ENCODE measurements at places on chromosomes 3 and 15.
A peak's percentile ranks its signal among the peaks of the same experiment; 100 is the strongest.

DNA sequence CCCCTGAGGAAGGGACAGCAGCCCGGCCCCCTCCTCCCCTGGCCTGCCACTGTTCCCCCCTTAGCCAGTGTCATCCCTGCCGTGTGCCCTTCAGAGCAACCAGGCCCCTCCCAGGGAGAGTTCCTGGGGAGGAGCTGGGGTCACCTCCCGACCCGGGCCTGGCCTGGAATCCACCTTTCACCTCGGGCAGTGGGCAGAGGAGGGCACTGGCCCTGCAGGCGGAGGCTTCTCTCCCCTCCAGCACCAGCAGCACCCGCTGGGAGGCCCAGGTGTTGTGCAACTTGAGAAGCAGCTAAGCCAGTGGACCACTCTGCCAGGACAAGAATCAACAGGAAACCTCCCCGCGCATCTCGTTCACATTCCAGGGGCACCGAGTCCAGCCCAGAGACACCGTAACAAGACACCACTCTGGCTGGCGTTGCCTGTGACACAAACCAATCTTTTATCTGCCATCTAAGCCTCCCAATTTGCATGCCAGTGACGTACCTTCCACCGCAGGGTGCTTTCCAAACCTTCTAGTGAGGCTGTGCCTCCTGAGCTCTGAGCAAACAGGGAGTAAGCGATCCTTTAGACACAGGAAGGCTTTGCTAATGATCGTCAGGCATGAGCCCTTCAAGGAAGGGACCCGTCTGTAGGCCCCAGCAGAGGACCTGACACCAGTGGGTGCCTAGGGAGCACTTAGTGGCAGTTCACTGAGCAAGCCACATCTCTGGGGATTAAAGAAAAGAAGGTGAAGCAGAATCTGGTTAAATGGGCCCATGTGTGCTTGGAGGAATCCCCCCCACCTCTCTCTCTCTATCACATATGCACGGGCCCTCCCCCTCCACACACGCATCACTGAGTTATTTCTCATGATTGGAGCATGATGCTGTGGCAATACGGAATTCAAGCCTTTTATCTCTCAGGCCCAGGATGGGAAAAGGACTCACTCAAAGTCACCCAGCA, 98.9 kb upstream of the TLE3 start:
- no peak for DNase-seq

DNA sequence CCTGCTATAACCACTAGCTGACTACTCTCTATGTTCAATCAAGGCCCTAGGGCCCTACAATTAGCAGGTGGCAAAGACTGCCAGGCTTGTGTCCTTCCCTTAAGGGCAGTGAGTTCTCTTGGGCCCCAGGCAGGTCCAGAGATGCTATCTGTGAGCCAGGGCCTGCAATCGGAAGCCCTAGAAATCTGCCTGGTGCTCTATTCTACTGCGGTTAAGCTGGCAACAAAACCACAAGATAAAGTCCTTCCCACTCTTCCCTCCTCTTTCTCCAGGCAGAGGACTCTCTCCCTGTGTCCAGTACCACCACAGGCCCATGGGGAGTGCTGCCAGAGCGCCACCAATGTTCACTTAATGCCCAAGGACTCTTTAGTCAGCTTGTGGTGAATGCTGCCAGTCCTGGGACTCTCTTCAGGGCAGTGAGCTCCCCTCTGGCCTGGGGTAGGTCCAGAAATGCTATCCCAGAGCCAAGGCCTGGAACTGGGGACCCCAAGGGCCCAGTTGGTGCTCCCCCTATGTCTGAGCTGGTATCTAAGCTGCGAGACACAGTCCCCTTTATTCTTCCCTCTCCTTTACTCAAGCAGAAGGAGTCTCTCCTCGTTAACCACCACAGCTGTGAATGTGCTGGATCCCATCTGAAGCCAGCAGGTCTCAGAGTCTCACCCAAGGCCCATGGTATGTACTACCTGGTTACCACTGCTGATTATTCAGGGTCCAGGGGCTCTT, 34.7 kb downstream of the XXYLT1 start:
- DNase-seq = no peak

DNA sequence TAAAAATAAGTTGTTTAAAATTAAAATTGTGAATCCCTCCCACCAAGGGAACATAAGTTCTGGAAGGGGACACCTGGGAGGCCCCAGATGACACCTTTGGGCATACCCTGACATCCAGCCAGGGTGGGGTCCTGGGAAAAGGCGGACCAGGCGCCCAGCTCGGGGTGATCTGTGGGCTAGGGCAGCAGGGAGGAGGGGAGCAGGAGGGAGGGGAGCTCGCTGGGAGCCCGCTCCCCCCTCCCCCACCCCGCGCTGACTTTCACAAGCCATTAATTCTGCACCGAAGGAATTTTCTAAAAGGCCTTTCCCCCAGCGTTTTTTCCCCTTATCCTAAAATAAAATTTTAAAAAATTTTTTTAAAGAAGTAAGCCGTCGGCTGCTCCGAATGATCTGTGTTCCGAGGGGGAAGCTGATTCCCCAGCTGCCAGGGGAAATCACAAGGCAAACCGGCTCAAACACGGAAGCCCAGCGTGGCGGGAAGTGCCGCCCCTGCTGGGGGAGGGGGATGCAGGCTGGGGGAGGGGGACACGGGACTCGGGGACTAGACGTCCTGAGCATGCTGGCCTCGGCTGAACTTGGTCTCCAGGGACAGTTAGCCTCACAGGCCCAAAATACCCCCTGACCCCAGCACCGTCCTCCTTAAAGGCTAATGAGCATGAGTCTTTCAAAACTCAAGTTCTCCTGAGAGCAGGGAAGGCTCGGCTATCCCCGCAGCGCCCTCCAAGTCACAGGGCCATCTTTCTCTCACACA, 13.9 kb downstream of the PLXND1 start:
- no peak for DNase-seq

GRCh38 chr15:67807141-67807540, 18.2 kb upstream of the SKOR1 start:
- no peak for DNase-seq

DNA sequence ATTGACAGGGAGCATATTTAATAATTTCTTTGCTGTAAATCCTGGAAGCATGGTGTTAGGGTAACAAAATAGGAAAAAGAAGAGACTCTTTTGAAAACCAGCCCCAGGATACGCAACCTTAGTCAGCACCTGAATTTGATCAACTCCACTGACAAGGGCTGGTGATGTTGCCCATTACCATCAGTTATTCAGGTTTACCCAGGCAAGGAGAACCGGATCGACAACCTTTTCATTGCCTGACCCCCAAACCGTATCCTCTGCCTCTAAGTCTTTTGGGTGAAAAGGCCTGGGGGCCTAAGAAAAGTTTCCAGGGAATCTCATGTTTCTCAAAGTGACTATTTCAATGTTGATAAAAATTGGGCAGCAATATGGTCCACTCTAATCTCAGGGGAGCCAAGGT, 313.3 kb downstream of the KBTBD8 start:
- no peak for DNase-seq

- no peak for DNase-seq
Observed at GRCh38 chr3:185210621-185211142, 43.2 kb downstream of the EHHADH start.

DNA sequence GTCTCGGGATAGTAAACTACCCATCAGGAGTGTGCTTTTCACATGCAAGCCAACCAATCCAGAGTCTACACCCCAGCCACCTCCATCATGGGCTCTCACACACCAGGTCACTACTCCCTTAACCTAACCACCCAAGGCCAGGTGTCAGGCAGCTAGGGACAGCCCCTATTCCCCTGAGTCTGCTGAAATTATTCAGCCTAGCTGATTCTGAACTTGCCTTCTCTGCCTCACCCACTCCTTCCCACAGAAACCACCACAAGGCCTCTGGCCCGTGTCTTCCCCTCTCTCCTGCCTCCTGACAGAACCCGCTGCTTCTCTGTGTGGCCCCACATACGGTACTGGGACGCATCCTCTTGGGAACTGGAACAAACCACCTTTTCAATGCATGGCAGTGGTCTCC, 82.1 kb downstream of the PCSK6 start:
- DNase-seq = no peak

GRCh38 chr3:79810092-79810491, 42.3 kb upstream of the ROBO1 start:
- DNase-seq = no peak

GRCh38 chr15:72809329-72809728, 25.8 kb upstream of the ADPGK start:
- DNase-seq = no peak

GRCh38 chr15:40252438-40253166, 13.7 kb downstream of the PAK6 start:
- DNase-seq = peak; percentile 59

- DNase-seq = no peak
Observed at GRCh38 chr15:67143646-67144045, 78.2 kb downstream of the SMAD3 start.

GRCh38 chr3:44987332-44987731, 11.3 kb downstream of the EXOSC7 start:
- no peak for DNase-seq

GRCh38 chr15:96361309-96362010, 31.0 kb downstream of the NR2F2 start:
- DNase-seq = no peak

DNA sequence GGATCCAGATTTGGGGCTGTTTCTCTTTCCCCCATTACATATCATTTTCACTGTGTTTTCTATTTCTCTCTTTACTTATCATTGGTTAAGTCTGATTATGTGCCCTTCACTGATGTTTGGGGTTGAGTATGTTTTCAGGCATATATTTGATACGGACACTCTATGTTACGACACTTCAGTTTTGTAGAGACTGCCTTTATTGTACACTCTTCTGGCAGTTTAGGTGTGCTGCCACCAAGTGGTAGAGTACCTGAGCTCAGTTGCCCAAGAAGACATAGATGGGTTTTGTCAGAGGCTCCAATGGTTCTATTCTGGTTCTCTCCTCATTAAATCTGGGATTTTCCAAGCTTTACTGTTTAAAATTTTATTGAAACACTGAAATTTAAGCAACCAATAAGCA, 255.0 kb upstream of the ROPN1 start:
- DNase-seq = no peak

GRCh38 chr3:116734243-116734642, 24.7 kb downstream of the TUSC7 start:
- no peak for DNase-seq

DNA sequence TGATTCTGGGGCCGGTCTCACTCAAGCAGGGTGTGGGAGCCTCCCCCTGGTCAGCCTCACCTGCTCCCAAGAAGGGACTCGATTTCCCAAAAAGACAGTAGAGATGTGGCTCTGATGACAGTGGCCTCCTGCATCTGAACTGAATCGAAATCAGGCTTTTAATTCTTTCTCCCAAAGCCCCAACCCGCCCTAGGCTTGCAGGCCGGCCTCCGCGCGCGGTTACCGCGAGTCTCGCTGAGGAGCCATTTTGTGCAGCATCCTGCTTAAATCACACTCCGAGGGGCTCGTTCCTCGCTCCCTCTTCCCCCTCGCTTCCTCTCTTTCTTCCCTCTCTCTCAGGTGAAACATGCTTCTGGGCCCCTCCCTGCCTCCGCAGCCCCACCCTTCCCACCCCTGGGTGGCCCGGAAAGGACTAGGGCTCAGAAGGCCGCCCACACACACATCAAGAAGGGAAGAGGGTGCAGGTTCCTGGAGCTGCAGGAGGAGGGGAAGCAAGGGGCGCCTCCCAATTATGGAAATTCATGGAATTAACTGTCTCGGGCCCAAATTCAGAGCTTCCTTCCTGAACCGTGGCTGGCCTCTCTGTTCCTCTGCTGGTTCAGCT, 30.9 kb upstream of the POLG start:
- DNase-seq = no peak

GRCh38 chr3:187966636-187967406, 187.1 kb upstream of the LPP start:
- no peak for DNase-seq

GRCh38 chr3:97942801-97943546, 29.3 kb downstream of the RIOX2 start:
- no peak for DNase-seq

DNA sequence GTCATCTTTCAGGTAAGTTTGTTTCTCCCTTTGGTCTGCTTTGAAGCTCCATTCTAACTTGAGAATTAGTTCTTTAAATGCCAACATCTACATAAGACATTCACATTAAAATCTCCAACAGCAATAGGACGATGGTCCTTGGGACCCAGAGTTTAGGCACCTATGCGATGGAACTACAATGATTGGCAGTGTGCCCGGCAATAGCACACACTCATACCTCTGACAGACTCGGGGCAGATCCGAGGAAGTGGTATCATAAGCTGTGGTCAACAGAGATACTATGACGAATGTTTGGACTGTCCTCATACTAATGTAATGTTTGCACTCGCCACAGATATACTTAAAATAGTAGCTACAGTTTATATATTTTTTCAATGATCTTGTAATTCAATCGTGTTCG, 34.2 kb upstream of the NR2F2 start:
- DNase-seq = no peak

- DNase-seq = no peak
Observed at GRCh38 chr3:54857343-54857742, 70.5 kb downstream of the LRTM1 start.

DNA sequence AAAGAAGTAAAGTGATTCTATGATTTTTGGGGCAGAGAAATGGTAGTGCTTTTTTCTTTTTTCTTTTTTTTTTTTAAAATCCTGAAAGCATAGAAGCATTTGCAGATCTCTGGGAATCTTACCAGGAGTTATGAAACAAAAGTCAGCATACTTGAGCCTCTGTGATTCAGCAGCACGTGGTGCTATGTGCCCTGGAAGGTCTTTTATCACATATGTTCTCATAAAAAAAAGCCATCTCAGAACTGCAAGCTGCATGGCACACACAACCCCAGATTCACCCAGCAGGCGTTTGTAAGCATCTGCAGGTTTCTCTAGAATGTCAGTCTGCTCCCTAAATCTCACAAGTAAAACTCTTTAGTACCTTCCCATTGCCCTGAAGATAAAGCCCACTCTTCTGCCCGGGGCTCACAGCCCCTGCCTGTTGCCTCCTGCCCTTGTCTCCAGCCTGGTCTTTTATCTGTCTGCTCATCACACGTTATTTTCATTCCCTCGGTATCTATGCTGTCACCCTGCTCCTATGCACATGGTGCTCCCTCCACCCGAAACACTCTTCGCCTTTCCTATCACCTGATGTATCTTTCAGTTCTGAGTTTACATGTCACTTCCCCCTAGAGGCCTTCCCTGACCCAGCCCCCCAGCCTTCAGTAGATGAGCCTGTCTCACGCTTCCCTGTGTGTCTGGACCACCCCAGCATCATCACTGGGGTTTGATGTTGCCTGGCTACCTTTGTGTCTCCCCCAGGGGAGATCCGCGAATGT, 72.4 kb downstream of the CHDH start:
- no peak for DNase-seq

GRCh38 chr3:177946936-177947335, 589.3 kb upstream of the KCNMB2 start:
- DNase-seq = no peak

DNA sequence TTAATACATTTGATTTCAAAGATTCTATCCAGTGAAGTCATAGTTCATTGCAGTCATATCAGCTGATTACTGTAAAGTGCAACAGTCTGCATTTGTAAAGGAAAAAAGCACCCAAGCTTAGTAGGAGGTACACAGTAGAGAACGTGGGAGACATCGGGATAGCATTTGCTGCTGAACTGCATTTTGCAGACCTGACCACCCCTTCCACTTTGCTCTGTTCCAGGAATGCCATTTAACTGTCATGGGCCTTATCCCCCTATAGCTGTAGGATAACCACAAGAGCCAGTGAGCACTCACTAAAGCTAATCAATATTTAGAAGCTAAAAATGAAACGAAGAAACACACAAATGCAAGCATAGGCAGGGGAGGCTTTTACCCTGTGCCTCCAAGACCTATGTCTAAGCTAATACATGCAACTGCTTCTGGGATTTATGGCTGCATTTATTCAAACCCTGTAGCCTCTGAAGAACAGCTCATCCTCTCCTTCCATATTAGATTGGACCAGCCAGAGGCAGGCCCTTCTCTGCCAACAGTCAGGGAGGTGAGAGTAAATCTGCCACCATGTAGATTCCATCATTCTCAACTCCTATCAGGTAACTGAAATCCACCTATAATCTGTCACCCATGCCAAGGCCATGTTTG, 23.0 kb downstream of the TNIK start:
- DNase-seq = no peak
